ENCODE measurements at places on chromosomes 2 and 18. TPM values are rescaled to one million over a fixed set of nuclear protein-coding genes. Genes with fewer than 3 reads are reported as not detected.

Gene EMX1
- total RNA-seq: not detected

Gene LIMS4
- 3.8 TPM for total RNA-seq

Gene PRR30
- total RNA-seq: not detected

Gene CNTNAP5
- total RNA-seq: 0.13 TPM

Gene ACVR1C
- total RNA-seq: 0.09 TPM

Gene GRHL1
- 1.0 TPM for total RNA-seq

Gene CHST10
- total RNA-seq: 14.0 TPM

Gene SMARCAL1
- total RNA-seq: 9.0 TPM

Gene OTOF
- total RNA-seq: 10.6 TPM

Gene SERPINB10
- 0.04 TPM for total RNA-seq

Gene PRSS56
- total RNA-seq: 2.6 TPM

Gene ACOXL
- total RNA-seq: 0.09 TPM

- no peaks in the 10 kb centered on the region for H3K27me3 ChIP-seq
- DNase-seq: peak; percentile 16
- no peak overlapping the region for H3K27ac ChIP-seq
- no peaks in the 10 kb centered on the region for H3K4me1 ChIP-seq
- H3K4me3 ChIP-seq: no peak overlapping the region
Observed at GRCh38 chr2:2229626-2230432, 101.2 kb downstream of the MYT1L start.

DNA sequence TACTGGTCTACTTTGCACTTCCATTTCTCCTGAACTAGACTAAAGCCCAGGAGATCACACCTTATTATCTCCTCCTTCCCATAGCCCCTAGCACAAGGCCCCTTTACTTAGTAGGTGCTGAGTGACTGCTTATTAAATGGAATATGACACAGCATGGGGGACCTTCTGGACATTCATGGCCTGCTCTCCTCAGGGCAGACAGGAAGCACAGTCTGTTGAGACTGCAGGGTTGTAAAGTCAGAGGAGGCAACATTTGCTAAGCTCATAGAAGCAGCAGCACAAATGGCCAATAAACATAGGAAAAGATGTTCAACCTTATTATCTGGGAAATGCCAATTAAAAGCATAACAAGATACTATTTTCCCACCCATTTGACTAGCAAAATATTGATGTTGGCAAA is 75.3 kb downstream of the DNMT3A start:
- peaks cover 12% of the 10 kb centered on the region for H3K4me1 ChIP-seq
- H3K27me3 ChIP-seq: no peaks in the 10 kb centered on the region
- peaks cover 65% of the 10 kb centered on the region for H3K36me3 ChIP-seq
- no peak overlapping the region for H3K27ac ChIP-seq
- no peak overlapping the region for H3K4me3 ChIP-seq

DNA sequence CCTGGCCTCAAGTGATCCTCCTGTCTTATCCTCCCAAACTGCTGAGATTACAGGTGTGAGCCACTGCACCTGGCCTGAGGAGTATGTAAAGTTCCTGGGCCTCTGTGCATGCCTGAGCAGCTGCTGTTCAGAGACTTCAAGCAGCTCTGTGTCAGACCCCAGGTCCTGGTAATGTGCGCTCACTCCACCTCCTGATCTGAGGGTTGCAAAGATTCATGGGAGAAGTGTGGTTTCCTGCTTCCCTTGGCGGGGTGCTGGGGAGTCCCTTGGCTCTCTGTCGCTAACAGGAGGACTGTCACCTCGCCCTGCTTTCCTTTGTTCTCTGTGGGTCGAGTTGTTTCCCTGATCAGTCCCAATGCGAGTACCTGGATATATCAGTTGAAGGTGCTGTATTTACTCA is 8.6 kb upstream of the IL36A start:
- H3K4me1 ChIP-seq: no peaks in the 10 kb centered on the region
- H3K36me3 ChIP-seq: no peaks in the 10 kb centered on the region
- H3K4me3 ChIP-seq: no peak overlapping the region

- H3K4me1 ChIP-seq: peaks cover 12% of the 10 kb centered on the region
- H3K4me3 ChIP-seq: no peak overlapping the region
- no peak overlapping the region for H3K27ac ChIP-seq
- H3K27me3 ChIP-seq: no peaks in the 10 kb centered on the region
- no peaks in the 10 kb centered on the region for H3K36me3 ChIP-seq
- no peak for DNase-seq
Observed at GRCh38 chr18:10231220-10231619, 223.2 kb upstream of the APCDD1 start.

GRCh38 chr2:117646872-117647271 is 167.6 kb upstream of the DDX18 start:
- H3K4me3 ChIP-seq: no peak overlapping the region
- no peak overlapping the region for H3K27ac ChIP-seq
- no peaks in the 10 kb centered on the region for H3K27me3 ChIP-seq
- H3K4me1 ChIP-seq: no peaks in the 10 kb centered on the region

DNA sequence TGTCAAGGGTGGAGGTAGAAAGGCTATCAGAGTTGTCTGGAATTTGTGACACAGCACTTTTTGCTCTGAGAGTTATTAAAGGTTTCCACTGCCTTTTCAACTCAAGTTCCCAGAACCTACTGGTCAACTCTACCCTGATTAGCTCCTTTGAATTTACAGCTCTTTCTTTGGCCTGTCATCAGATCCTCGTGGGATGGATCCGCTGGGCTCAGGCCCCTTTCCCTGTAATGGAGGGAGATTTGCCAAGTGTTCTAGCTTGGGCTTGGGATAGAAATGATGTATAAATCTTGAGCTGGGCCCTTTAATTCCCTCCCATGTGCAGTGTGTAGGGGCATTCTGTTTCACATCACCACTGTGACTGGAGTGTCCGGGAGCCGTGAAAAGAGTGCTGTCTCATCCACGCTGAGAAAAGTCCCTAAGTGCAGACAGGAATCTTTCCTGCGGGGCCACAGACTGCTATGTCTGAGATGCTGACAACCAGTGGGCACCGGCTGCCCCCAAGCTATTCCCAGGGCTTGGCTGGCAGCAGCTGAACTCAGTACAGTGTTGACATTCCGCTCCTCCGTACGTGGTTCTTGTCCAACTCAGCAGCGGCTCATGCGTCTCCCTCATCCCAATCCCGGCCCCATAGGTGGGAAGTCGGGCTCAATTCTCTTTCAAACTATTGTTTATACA is 46.9 kb upstream of the ARHGAP28 start:
- no peak overlapping the region for H3K27ac ChIP-seq
- H3K4me1 ChIP-seq: no peaks in the 10 kb centered on the region
- no peaks in the 10 kb centered on the region for H3K36me3 ChIP-seq
- H3K4me3 ChIP-seq: no peak overlapping the region

GRCh38 chr18:22921772-22922171 is 11.4 kb upstream of the RBBP8 start:
- no peak overlapping the region for H3K4me3 ChIP-seq
- no peaks in the 10 kb centered on the region for H3K27me3 ChIP-seq
- H3K36me3 ChIP-seq: no peaks in the 10 kb centered on the region
- no peak for DNase-seq
- no peak overlapping the region for H3K27ac ChIP-seq

DNA sequence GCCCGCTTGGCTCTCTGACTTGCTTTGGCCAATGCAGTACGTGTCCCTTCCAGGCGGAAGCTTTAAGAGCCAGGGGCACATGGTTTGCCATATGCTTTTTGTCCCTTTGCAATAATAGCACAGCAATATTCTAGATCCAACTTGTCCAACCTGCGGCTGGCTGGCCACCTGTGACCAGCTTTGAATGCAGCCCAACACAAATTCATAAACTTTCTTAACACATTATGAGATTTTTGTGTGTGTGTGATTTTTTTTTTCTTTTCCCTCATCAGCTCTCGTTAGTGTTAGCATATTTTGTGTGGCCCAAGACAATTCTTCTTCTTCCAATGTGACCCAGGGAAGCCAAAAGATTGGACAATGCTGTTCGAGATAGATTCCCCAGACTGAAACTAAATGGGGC is 119.3 kb upstream of the SIX3 start:
- no peak overlapping the region for H3K4me3 ChIP-seq
- no peaks in the 10 kb centered on the region for H3K36me3 ChIP-seq
- peaks cover 2% of the 10 kb centered on the region for H3K27me3 ChIP-seq
- no peak for DNase-seq
- no peak overlapping the region for H3K27ac ChIP-seq
- H3K4me1 ChIP-seq: no peaks in the 10 kb centered on the region

DNA sequence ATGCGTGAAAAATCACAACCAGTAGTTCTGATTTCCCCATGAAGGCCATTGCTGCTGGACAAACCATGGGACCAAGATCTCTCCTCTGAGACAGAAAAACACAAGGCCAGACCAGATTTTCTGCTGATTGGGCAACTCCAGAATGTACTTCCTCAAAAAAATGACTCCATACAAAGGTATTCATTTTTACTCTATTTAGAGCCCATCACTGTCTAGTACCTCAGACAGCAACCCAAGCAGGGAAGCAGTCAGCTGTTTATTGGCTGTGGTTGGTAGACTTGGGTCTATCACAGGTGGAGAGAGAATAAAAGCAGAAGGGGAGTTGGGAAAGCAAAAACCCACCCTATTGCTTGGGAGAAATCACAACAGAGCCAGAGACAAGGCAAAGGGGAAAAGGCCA is 219.9 kb downstream of the PIK3C3 start:
- H3K4me1 ChIP-seq: no peaks in the 10 kb centered on the region
- H3K36me3 ChIP-seq: no peaks in the 10 kb centered on the region
- H3K27ac ChIP-seq: no peak overlapping the region
- DNase-seq: peak; percentile 6
- H3K27me3 ChIP-seq: no peaks in the 10 kb centered on the region
- no peak overlapping the region for H3K4me3 ChIP-seq

- DNase-seq: peak; percentile 65
- H3K27ac ChIP-seq: no peak overlapping the region
- no peaks in the 10 kb centered on the region for H3K4me1 ChIP-seq
- H3K36me3 ChIP-seq: no peaks in the 10 kb centered on the region
- H3K4me3 ChIP-seq: no peak overlapping the region
Observed at GRCh38 chr2:147689220-147689909, 155.5 kb upstream of the ACVR2A start.

DNA sequence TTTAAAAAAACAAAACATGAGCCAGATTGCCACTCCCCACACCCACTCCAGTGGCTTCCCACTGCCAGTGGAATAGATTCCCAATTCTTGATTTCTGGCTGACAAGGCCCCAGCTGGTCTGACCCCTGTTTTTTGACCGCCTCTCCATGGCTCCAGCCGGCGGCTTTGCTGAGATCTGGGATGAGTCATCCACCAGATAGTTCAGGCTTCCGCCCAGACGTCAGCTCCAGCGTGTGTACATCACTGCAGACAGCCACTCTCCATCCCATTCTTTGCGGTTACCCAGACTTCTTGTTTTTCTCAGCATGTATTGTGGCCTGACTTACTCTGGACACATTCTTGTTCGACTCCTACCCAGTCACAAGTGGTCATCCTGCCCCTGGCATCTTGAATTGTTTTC is 227.9 kb downstream of the GBX2 start:
- no peaks in the 10 kb centered on the region for H3K4me1 ChIP-seq
- no peak overlapping the region for H3K27ac ChIP-seq
- H3K4me3 ChIP-seq: no peak overlapping the region
- H3K36me3 ChIP-seq: peaks cover 23% of the 10 kb centered on the region

GRCh38 chr2:222033541-222033940 is 265.3 kb downstream of the PAX3 start:
- no peaks in the 10 kb centered on the region for H3K36me3 ChIP-seq
- no peaks in the 10 kb centered on the region for H3K4me1 ChIP-seq
- H3K27ac ChIP-seq: no peak overlapping the region
- no peaks in the 10 kb centered on the region for H3K27me3 ChIP-seq

DNA sequence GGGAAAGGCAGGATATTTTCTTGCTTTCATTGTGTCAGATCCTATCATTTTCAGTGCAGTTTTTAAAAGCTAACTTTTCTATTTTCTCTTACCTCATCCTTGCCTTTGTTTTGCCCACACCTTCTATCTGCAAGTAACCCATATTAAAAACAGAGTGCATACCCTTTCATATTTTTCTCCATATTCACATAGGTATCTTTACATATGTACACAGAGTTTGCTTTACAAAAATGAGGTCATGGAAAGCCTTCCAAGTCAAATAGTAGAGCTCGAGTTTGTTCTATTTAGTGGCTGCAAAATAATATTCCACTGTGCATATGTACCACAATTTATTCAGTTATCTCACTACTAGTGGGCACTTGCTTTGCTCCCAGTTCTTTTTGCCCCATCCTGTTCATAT is 3.9 kb upstream of the DHRS9 start:
- no peak overlapping the region for H3K4me3 ChIP-seq
- H3K4me1 ChIP-seq: no peaks in the 10 kb centered on the region
- H3K27me3 ChIP-seq: no peaks in the 10 kb centered on the region
- DNase-seq: no peak
- no peak overlapping the region for H3K27ac ChIP-seq

DNA sequence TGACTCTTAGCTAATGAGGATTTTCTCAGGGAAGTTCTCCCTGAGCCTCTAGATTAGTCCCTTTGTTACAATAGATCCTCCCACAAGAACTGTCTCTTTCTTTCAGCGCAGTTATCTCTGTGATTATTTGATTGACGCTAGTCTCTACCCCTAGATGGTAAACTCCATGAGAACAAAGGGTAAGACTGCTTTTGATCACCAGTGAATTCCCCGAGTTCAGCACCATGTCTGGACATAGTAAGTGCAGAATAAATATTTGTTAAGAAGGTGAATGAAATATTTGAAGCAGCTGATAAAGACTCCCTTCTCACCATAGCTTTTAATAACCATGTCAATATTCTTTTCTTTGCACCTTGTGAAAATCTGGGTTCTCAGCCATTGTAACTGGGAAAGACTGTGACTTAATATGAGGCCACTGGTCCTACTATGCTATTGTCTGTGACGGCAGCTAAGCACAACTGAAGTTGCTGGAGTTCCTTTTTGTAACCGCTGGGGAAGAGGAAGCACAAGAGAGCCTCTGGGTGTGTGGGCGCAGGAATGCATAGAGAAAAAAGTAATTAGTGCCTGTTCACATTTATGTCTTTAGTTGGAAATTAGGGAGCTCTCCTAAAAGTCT is 214.7 kb downstream of the TGIF1 start:
- no peaks in the 10 kb centered on the region for H3K27me3 ChIP-seq
- H3K36me3 ChIP-seq: no peaks in the 10 kb centered on the region
- no peak overlapping the region for H3K4me3 ChIP-seq
- peak; percentile 35 for DNase-seq
- peaks cover 9% of the 10 kb centered on the region for H3K4me1 ChIP-seq

GRCh38 chr2:37816686-37817085 is 108.4 kb upstream of the RMDN2 start:
- H3K27me3 ChIP-seq: no peaks in the 10 kb centered on the region
- H3K4me1 ChIP-seq: peaks cover 7% of the 10 kb centered on the region
- H3K4me3 ChIP-seq: no peak overlapping the region
- H3K27ac ChIP-seq: no peak overlapping the region
- H3K36me3 ChIP-seq: no peaks in the 10 kb centered on the region
- no peak for DNase-seq

- DNase-seq: no peak
- H3K4me1 ChIP-seq: peaks cover 5% of the 10 kb centered on the region
- H3K27ac ChIP-seq: no peak overlapping the region
- H3K36me3 ChIP-seq: peaks cover 3% of the 10 kb centered on the region
- H3K27me3 ChIP-seq: no peaks in the 10 kb centered on the region
Observed at GRCh38 chr18:49321271-49321670, 139.2 kb downstream of the DYM start.

- H3K4me3 ChIP-seq: no peak overlapping the region
- peak; percentile 21 for DNase-seq
- no peak overlapping the region for H3K27ac ChIP-seq
- H3K4me1 ChIP-seq: no peaks in the 10 kb centered on the region
- H3K36me3 ChIP-seq: no peaks in the 10 kb centered on the region
Observed at GRCh38 chr2:179594268-179595112, 266.9 kb downstream of the ZNF385B start.
